Neural crest cell (in vitro differentiated cells): ENCODE measurements at places on chromosomes 12 and 14.

DNA sequence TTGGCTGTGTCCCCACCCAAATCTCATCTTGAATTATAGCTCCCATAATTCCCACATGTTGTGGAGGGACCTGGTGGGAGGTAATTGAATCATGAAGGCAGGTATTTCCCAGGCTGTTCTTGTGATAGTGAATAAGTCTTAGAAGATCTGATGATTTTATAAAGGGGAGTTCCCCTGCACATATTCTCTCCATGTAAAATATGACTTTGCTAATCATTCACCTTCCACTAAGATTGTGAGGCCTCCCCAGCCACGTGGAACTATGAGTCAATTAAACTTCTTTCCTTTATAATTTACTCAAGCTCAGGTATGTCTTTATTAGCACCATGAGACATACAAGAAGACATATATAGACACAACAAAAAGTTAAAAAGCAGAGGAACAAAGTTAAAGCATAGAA is 120.0 kb downstream of the CPNE8 start:
- no peak for DNase-seq

GRCh38 chr12:3150931-3151835 is 74.0 kb downstream of the TSPAN9 start:
- DNase-seq, result no peak

DNA sequence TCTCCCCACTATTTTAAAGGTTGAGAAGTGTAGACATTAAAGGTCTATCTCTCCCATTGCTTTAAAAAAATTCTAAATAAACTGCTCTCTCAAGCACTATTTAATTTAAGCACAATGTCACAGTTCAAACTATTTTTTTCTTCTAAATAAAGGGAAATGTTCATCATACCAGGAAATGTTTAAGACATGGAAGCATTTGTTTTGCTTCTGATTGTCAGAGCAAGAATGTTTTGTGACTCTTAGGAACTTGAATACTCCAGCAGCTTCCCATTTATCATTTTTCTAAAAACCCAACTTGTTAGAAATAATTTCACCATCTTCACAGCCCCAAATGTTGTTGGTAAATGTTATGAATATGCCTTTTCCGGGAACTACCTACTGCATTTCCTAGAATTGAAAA is 121.8 kb upstream of the NTF3 start:
- no peak for DNase-seq

DNA sequence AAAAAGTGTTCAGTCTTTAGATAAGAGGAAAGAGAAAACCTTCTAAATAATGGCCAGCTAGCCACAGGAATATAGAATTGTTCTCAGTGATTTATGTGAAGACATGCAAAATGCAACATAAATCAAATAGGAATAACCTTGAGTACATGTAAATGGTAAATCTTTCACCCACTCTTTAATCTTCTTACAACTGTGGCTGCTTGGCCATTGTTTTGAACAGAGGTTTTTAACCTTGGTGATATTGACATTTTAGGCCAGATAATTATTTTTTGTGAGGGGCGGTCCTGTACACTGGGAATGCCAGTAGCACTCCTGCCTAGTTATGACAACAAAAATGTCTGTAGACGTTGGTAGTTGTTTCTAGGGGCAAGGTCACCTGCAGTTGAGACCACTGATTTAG is 479.9 kb upstream of the NOVA1 start:
- no peak for DNase-seq

DNA sequence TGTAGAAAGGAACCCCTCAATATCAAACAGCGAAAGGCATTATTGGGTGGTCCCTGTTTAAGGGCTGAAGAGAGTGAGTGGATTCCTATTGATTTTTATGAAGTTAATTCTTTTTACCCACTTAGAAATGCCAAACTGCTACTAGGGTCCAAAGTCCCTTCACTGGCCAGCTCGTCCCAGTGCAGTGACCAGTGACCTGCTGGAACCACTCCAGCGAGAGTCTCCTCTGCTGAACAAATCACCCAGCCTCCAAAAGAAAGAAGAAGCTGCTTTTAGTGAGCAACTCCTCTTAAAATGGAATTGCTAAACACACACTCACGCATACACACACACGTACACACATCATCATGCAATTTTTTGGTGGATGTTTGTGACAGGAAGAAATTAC is 198.2 kb upstream of the PLEKHG7 start:
- no peak for DNase-seq

- DNase-seq, result no peak
Observed at GRCh38 chr12:18953505-18953904, 176.0 kb upstream of the PLEKHA5 start.

DNA sequence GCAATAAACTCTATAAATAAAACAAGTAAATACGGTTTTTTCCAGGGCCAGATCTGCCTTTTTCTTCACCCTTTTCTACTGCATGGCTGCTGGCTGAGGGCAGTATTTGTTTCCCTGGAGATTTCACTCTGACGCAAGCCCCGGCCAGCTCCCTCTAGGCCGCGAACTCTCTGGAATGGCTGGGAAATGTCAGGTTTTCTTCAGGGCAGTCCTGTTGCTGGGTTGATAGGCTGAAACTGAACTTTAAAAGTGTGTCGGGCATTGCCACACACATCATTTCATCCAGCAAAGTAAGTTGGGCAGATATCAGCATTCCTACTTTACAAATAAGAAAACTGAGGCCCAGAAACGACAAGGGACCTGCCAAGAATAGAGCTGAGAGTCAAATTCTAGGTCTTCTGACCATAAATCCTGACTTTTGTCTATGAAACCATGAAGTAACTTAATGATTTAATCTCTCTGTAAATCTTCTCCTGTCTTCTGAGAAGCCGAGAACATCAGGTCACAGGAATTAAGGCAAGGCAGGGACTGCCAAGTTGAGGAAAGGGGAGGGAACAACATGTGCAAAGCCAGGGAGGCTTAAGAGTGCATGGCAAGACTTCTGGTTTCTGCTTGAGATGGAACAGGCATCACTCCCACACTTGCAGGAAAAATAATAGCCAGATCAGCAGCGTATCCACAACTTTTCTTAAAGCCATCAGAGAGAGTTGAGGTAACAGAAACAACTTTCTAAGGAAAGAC is 205.0 kb upstream of the CCDC196 start:
- no peak for DNase-seq

DNA sequence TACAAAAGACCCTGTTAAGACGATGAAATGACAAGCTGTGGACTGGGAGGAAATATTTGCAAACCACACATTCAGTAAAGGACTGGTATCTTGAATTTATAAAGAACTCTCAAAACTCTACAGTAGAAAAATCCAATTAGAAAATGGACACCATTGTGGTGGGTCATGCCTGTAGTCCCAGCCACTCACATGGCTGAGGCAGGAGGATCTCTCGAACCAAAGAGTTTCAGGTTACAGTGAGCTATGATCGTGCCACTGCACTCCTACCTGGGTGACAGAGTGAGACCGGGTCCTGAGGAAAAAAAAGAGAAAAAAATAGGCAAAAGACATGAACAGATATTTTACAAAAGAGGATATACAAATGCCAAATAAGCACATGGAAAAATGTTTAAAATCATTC is 41.9 kb downstream of the TTC6 start:
- DNase-seq, result no peak

DNA sequence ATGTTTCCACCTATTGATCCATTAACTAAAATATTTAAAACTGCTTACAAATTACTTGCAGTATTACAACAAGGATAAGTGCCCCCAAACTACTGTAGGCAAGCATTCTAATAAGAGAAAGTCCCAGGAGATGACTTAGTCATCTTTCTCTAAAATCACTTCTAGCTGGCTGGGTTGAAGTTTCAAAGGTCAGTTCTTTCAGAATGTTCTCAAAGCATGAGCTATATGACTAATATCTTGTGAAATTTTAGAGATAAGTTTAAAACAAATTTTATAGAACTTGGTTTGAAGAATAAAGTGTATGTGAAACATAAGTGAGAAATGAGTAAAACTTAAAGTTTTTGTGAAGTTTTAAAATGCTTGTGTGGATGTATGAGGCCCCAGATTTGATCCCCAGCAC is 24.3 kb upstream of the OR6J1 start:
- DNase-seq, result no peak

GRCh38 chr12:19666070-19666469 is 226.8 kb downstream of the AEBP2 start:
- DNase-seq, result no peak

DNA sequence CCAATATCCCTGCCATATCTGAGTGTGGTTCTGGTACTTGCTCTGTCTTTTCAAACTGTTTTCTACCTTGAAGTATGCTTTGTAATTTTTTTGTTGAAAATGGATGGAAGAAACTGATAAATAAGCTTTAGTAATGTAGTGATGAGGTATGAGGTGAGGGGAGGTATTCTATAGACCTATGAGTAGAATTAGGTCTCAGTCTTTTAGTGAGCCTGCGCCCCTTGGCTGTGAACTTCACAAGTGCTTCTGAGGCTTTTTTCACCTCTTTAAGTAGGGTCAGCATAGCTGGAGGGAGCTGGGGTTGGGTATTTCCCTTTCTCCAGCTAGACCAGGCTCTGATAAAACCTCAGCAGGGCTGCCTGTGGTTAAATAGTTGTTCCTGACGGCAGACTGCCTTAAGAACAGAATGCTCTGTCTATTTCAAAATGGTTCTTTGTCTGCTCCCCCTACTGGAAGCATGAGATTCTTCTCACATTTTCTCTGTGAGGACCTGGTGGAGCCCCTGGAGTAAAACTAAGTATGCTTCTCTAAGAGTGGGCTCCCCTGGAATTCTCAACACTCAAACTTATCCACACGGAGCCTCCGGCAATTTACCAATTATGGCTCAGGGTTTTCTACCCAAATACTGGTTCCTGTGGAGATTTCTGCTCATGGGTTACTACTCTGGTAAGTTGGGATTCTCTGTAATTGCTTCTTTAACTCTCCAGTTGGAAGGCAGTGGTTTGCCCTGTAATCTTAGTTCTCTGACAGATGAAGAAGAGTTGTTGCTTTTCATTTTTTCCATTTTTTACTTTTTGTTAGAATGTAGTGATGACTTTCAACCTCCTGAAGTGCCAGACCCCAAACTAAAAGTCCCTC is 13.1 kb downstream of the KRT5 start:
- DNase-seq, result peak; percentile 3

DNA sequence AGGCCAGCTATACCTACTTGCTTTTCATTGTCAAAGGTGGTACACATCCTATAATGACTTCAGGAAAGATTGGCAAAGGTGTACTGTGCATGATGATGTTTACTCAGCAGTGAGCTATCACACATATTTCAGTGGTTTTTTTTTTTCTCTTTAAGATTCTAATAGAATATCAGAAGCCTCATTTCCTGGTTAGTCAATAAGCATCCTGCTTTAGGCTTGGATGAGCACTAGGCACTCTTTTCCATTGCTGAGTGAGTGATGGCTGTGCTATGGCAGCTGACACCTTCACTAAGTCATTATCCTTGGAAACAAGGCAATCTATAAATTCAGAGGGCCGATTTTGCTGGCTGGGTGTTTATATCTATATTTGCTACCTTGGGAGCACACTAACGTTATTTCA is 161.1 kb upstream of the RASSF8 start:
- DNase-seq, result no peak

- no peak for DNase-seq
Observed at GRCh38 chr12:75478116-75478794, 2.3 kb upstream of the GLIPR1 start.

- DNase-seq, result no peak
Observed at GRCh38 chr14:80605536-80605935, 336.0 kb downstream of the CEP128 start.

DNA sequence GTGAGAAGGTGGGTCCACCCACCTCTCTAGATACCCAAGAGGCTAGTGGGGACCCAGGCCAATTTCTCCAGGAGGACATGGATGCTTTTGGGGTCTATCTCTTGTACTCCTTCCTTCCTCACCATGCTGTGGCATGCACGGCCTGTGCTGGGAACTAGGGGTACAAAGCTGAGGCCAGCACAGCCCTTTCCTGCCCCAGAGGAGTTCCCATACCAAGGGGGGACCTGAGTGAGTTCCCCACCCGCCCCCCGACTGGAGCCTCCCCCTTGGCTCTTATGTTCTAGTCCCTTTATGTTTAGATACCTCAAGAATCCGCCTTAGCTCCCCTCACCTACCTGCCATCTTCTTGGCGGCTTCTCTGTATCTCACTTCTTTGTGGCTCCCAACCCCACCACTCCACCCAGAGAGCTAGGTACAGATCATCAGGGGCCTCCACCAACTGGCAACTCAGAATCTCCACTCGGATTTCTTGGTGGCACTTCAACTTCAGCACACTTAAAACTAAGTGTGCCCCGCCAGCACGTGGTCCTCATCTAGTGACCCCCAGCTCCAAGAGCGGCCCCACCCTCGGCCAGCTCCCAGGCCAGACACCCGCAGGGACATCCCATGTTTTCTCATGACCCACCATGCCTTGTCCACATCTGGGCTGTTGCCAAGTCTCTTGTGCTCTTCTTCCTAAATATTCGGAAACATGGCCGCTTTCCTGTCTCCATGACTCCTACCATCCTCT is 115.2 kb upstream of the RTL1 start:
- DNase-seq, result no peak

DNA sequence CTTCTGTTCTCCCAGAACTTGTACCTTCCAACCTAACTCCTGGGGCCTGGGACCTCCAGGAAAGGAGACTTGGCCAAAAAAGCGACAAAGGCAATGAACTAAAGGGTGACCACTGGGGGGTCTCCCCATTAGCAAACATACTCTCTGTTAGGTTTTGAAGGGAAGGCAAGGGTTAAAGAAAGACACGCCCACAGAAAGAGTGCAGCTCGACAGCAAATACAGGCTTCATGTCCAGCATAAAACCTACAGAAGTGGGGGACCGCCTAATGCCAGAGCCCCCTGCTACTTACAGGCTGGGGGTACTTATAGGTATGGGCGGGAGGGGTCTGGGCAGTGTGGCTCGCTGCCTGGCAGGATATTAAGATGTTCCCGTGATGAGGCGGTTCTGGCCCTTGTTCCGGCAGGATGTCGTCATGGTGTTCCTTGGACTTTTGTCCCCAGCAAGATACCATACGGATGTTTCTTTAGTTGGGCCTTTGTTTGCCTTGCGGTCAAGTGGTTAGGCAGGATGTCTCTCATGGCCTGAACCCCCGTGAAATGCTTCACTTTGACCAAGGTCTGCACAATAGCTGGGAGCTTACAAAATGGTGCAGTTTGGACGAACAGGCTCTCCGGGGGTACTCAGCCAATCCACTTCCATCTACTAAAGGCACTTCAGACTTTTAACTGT is 53.4 kb downstream of the PRMT8 start:
- no peak for DNase-seq

DNA sequence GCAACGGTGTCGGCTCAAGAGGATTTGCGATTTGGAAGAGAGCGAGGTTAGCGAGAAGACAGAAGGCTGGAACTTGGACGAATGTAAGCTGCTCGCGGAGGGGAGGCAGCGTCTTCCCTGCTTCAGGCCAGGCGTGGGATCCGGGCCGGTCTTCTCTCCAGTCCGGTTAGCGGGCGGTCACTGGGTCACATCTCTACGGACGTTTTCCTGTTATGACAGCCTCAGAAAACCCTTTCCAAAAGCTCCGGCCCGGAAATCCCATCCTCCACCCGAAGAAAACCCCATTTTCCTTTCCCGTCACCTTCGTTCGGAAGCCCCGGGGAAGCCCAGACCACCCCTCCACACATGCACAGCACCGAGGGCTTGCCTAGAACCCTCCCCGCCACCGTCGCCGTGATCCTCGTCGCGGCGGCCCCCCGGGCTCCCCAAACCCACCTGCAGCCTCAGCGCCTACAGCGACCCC is 268 bp downstream of the NDUFB1 start:
- DNase-seq, result peak; percentile 5

GRCh38 chr14:23034498-23035302 is at the start of gene PSMB5:
PSMB5 (minus strand) TSS chr14:23034900; CDS start chr14:23034881, 19 bp downstream.
- DNase-seq, result peak; percentile 75

GRCh38 chr12:91098461-91098860 is 12.8 kb downstream of the LUM start:
- DNase-seq, result no peak

GRCh38 chr14:84006643-84007155 is 1523.2 kb upstream of the FLRT2 start:
- no peak for DNase-seq

- no peak for DNase-seq
Observed at GRCh38 chr12:26242683-26243082, 47.3 kb downstream of the SSPN start.
